ENCODE measurements at places on chromosomes 11 and 22. TPM values are rescaled to one million over a fixed set of nuclear protein-coding genes. Genes with fewer than 3 reads are reported as not detected.

Gene TSGA10IP
- total RNA-seq, result 4.1 TPM

Gene CD3D
- 1.5 TPM for total RNA-seq

Gene GAS2
- total RNA-seq, result 1.7 TPM

Gene C11orf58
- total RNA-seq, result 118 TPM

Gene DNAJB7
- not detected for total RNA-seq

Gene CD248
- 0.83 TPM for total RNA-seq

GRCh38 chr11:131471976-131472375, 101.6 kb downstream of the NTM start:
- no peak for DNase-seq

DNA sequence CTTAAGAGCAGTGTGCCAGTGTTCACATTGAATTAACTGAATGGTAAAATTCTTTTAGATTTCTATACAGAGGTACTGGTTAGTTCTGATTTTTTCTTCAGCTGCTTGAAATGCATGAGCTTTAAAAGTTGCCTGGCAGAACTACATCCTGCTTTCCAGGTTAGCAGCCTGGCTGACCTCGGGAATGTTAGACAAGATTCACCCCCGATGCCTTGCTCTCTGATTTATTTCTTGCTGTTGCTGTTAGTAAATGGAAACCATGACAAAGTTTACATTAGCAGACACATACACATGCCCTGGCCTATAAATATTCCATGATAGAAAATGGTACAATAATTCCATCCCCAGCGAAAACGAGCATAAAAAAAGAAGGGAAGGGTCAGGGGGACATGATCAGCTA, 47.0 kb downstream of the WT1 start:
- DNase-seq, result no peak

GRCh38 chr11:55324500-55324899, 18.5 kb upstream of the OR4A16 start:
- DNase-seq, result no peak

DNA sequence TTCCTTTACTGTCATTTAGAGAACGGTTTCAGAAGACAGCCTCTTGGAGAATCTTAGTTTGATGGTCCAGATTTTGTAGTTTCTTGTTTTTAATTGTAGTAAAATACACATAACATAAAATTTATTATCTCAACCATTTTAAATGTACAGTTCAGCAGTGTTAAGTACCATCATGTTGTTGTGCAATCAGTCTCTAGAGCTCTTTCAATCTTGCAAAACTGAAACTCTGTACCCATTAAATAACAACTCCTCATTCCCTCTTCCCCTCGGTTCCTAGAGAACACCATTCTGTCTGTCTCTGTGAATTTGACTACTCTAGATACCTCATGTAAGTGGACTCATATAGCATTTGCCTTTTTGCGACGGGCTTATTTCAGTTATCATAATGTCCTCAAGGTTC, 69.8 kb downstream of the GRIK4 start:
- no peak for DNase-seq

GRCh38 chr11:109306322-109306721, 115.7 kb upstream of the C11orf87 start:
- DNase-seq, result no peak

DNA sequence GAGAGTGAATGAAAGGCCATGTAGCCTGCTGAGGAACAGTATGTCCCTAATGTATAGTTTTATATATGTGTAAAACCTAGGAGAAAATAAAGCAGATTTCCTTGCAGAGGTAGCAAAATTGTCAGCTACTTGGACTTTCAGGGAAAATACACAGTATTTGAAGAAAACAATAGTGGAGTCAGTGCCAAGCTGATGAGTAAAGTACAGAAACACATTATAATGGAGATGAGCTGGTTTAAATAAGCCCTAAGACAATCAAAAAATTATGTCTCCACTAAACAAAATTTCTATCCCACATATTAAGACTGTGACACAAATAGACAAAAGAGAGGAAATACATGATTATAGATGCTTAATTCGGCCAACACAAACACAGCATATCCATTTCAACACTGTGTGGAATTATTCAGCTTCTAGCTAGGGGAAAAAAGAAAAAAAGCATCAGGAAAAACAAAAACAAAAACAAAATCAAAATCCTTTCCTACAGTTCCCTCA, 75.9 kb downstream of the MAML2 start:
- DNase-seq, result no peak

GRCh38 chr22:46773076-46773475, 10.6 kb downstream of the TBC1D22A start:
- no peak for DNase-seq

- DNase-seq, result no peak
Measured at GRCh38 chr22:46123694-46124382, 26.5 kb upstream of the PPARA start.

DNA sequence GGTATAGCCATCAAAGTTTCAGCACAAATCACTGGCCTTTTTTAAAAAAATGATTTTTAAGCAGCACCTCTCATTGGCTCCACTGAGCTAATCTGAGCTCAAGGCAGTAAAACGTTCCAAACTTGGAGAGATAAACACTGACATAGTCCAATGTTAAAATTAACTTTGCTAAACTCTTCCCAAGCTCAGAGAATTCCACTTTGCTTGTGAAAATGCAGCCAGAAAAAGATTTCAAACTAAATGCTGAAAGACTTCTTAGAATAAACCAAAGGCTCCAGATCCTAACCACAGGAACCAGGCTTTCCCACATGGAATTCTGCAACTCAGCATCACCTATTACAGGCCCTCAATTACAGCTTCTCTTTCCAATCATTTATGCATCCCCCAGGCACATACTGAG, 84.7 kb upstream of the GDPD4 start:
- DNase-seq, result no peak

GRCh38 chr11:122816761-122817520, 21.4 kb upstream of the CRTAM start:
- DNase-seq, result no peak

- no peak for DNase-seq
Measured at GRCh38 chr11:27194976-27195375, 154.4 kb downstream of the BBOX1 start.

- no peak for DNase-seq
Measured at GRCh38 chr11:71438650-71439049, 9.5 kb downstream of the DHCR7 start.
